Coronary artery (tissue), 2 donors: ENCODE measurements at places on chromosomes 1 and 21.

DNA sequence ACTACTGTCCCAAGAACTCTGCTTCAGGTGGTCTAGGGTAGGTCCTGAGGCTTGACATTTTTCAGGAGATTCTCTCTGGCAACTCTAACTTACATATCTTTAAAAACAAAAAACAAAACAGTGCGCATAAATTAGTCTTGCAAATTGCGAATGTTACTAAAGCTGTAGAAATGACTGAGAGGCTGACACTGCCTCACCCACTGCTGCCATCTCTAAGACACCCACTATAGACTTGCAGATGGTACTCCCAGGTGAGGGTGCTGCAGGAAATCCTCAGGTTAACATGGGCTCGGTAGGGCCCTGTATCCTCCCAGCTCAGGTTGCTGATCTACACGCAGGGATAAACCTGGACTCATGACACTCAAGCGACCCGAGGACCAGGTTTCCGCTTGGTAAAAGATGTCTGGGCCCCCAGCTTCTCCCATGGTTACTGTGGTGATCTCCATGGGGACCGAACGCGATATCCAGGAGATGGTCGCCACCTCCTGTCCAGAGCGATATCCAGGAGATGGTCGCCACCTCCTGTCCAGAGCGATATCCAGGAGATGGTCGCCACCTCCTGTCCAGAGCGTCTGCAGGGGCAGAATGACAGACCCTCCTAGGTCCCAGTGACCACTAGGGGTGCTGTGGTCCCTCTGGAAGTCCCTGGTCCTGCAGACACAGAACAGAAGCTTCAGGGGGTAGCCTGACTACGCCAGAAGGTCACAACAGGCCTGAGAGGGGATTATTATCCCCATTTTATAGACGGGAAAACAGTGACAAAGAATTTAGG, 16.2 kb upstream of the LY9 start:
- no peak for DNase-seq

GRCh38 chr1:119974013-119974412, 77.7 kb upstream of the ADAM30 start:
- DNase-seq = no peak

- DNase-seq = no peak
These were observed 33.8 kb downstream of the DUSP10 start for GRCh38 chr1:221708076-221708571.

- no peak for DNase-seq
These were observed at the start of gene CTNNBIP1 for GRCh38 chr1:9910076-9910422. Gene CTNNBIP1, minus strand, starts transcription at chr1:9910269. Its CDS starts 38,205 bp downstream, at chr1:9872064.

- DNase-seq = no peak
These were observed 54.7 kb upstream of the MAN1A2 start for GRCh38 chr1:117312453-117313138.

DNA sequence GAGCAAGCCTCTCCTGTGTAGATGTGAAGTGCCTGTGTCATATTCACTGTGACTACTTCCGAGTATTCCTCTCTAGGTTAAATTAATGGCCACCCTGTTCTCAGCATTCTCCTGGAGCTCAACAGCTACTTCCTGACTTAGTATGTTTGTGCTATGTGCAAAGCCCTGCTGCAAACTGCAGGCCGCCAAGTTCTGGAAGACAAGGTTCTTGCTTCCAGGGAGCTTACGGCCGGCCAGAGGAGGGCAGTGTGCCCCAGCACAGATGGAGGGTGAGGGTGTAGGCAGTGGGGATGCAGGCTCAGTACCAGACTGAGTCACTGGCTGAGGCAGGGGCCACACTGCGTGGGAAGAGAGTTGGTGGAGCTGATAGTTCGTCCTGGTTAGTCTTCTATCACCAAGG, 43.2 kb downstream of the ELK4 start:
- DNase-seq = peak; percentile 46

DNA sequence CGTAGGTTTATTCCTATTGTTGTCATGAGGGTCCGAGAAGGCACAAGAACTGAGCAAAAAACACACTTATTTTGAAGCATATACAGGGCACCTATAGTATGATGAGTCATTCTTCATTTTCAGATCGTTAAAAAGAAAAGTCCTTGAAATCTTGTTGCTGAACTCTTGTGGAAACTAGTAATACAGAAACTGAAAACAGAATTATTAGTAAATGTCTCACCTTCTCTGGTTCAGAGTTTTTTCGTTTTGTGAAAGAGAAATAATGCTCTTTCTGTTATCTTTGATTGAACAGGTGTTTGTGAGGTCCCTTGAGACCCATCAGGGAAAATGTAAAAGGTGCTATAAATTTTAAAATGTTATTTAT, 102.0 kb upstream of the COA6 start:
- no peak for DNase-seq

GRCh38 chr21:45945066-45945867, 36.3 kb upstream of the COL6A1 start:
- no peak for DNase-seq

DNA sequence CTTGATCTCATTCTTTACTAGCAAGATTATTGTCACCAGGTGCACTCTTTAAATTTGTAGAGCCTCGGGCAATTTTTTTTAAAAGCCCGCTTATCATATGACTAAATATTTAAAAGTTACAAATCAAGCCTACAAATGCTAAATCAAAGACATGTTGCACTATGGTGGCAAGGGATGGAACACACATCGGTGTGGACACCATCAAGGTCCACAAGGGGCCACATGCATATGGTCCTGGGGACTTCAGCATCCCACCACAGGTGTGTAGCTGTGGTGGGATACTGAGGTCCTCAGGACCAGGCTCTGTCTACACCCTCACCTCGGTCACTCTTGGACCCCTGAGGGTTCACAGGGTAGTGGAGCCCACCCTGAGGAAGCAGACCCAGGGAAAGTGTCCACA, 45.8 kb downstream of the FAM78B start:
- no peak for DNase-seq

GRCh38 chr1:219236933-219237610, 63.4 kb downstream of the LYPLAL1 start:
- DNase-seq = no peak

GRCh38 chr1:202203238-202204039, 9.8 kb downstream of the LGR6 start:
- no peak for DNase-seq

DNA sequence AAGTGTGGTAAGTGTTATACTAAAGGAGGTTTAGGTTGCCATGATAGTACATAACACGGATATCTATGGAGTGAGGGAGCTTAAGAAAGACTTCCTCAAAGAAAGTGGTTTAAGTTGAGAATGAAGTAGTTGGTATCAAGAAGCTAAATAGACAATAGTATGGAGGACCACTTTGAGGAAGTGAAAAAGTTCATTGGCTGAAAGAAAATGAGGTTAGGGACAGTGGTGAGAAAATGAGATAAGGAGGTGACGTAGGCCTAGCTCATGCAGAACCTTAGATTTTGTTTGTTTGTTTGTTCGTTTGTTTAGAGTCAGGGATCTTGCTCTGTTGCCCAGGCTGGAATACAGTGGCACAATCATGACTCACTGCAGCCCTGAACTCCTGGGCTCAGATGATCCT, 72.2 kb upstream of the PPIH start:
- DNase-seq = no peak

DNA sequence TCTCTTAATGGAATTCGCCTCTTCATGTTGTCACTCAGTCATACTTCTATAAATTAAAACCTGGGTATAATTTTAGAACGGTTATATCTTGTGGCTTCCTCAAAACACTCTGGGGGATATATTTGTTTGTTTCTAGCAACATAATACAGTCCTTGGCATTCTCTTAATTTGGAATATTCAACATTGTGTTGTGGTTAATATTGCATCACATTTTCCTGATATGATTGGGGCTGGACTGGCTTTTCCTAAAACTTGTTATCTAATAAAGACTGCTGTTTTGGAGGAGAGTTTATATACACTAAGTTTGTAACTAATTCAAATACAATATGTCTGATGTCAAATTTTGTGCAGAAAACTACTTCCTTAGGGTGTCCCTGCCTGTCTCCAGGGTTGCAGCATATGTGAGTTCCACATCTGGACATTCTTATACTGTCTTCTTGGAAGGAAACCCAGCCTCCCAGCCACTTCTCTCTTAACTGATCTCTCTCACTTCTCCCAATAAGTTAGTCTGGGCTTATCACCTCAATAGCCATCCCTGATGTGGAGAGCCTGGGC, 892.6 kb downstream of the MRPL39 start:
- no peak for DNase-seq

GRCh38 chr1:118117521-118117920, 67.5 kb downstream of the SPAG17 start:
- DNase-seq = no peak

DNA sequence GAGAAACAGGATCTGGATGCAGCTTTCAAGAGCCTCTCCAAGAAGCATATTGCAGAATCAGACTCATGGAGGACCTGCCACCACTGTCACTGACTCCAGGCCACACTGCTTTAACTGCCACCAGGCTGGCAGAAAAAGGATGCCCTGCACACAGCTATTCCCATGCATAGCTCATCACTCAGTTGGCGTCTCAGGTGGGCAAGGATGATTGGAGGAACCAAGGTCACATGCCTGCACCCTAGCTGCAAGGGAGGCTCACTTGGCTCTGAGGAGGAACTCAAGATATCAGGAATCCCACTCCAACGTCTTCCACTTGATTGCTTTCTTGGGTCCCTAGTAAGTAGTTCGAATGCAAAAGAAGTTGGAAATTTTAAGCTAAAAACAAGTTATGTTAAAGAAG, 19.6 kb upstream of the SPOCD1 start:
- no peak for DNase-seq

GRCh38 chr1:65265651-65266351, 43.5 kb upstream of the DNAJC6 start:
- DNase-seq = no peak

DNA sequence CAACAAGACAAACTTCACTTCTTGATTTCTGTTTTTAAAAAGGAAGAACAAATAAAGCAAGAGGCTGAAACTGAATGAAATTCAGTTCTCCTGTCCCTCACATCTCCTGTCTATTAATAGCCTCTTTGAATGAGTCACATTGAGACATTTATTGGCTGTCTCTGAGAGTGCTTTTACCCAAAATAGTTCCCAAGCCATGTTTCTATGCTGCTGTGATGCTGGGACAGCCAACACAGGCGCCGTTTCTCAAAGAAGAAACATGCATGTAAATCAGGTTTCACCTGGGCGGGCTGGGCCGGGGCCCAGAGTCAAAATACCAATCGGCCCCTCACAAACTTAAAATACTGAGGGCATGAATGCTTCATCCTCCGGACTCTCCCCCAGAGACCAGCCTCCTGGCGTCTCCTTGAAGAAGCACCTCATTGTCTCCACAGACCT, 105.2 kb downstream of the EDEM3 start:
- DNase-seq = no peak

DNA sequence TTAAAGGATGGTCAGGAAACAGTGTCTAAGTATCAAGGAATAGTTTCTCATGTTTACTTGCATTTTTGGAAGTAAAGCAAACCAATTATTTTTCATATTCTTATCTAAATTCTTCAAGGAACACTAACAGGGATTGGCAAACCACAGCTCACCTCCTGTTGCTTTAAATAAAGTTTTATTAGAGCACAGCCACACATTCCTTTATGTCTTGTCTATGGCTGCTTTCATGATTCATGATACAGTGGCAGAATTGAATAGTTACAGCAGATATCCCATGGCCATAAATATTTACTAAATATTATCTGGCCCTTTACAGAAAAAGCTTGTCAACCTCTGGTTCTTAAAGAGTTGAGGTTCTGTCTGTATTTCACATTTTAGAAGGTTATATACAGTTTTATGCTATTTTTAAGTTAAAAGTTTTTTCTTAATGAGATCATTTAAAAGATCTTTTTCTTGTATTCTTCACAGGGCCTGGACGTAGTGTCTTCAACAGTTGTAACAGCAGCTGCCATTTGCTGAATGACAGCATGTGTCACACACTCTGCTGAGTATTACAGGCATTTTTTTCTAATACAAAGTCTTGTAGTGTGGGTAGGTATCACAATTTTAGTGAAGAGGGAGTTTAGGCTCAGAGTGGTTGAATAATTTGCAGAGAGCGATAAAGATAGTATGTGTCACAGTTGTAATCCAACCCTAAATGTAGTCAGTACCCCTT, 2.6 kb downstream of the ZNF691 start:
- DNase-seq = no peak

DNA sequence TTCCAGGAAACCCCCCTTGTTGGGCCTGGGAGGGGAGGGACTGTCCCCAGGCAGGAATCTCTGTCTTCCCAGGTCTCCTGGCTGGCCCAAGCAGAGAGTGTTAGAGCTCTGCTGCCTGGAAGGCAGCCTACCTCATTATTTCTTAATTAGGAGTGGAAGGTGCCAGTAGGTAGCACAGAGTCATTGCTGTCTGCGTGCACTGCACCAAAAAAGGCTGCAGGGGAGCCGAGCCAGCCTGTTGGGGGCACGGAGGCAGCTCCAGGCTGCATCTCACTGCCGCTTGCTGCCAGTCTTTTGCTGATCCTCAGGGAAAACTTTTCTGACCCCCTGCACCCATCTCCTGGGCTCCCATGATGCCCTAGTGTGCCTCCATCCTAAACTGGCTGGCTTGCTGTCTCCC, 58.1 kb downstream of the LRRN2 start:
- no peak for DNase-seq

- DNase-seq = no peak
These were observed 129.8 kb upstream of the PRDX6 start for GRCh38 chr1:173347282-173347818.

DNA sequence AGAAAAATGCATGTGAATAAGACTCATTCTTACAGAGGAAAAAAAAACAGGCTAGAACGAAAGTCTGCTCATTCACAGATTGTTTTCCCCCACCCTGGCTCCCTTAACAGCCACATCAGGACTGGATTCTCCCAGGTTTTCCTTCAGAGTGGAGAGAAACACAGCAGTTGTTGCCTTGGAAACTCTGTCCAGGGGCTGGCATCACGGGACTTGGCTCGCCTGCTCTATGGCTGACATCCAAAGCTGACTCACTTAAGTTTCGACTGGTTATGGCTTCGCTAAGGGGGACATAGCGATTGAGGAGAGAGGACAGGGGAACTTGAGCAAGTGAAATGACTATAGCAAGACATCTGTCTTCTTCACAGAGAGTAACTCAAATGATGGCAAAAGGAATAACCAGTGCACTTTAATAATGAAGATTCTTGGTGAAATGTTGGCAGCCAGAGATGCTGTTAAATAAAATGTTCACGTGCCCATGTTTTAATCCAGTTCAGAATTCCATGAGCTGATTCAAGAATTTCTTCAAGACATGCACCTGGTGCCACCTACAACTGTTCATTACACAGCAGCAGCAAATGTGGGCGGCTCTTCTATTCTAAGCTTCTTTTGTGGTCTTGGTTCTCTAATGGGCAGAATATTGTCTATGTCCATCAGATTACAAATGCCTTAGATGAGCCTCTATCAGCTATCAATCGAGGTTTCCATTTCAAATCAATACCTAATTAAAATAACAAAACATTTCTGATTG, 21.8 kb downstream of the MIS18A start:
- peak; percentile 93 for DNase-seq

- no peak for DNase-seq
These were observed 154.1 kb downstream of the PHTF1 start for GRCh38 chr1:113605146-113605545.
